ENCODE measurements at places on chromosomes 7 and 10. TPM values are rescaled to one million over a fixed set of nuclear protein-coding genes. Genes with fewer than 3 reads are reported as not detected.
A peak's percentile ranks its signal among the peaks of the same experiment; 100 is the strongest.

Gene PNLIPRP2
- not detected for total RNA-seq

Gene LHFPL3
- not detected for total RNA-seq

DNA sequence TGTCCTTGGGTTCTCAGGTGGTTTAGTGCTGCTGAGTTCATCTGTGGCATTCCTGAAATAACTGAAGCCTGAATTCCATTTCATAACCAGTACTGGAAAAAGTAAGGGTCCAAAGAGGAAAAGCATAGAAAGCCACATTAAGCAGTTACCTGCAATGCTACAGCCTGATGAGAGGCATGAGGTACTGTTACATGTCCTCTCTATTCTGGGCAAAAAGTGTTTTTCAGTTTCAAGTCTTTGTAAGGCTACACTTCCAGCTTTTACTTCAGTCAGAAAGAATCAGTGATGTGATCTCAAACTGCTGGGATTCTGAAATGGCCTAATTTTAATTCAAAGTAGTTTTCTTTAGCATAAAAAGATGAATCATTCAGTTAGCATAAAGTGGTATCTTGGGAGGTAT lies 369.5 kb downstream of the PHF14 start:
- no peak overlapping the region for H3K27ac ChIP-seq
- DNase-seq, result no peak
- H3K36me3 ChIP-seq, result no peaks in the 10 kb centered on the region
- no peak overlapping the region for H3K4me3 ChIP-seq
- H3K27me3 ChIP-seq, result peaks cover 16% of the 10 kb centered on the region

DNA sequence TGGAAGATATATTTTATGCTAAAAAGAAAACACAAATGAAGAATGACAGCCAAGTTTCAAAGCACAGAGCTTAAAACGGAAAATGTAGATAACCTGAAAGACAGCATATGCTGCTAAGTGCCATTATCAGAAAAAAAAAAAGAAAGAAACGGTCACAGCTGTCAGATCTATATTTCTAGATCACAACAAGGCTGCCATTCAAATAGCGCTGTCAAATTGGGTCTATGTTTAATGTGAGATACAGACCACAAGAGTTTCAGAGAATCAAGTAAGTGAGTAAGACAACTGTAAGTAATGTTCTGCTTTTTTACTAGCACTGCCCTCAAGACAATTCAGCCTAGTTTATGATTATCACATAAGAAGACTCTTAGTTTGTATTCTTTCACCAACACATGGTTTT lies 66.1 kb upstream of the RNF148 start:
- DNase-seq, result no peak
- H3K27ac ChIP-seq, result no peak overlapping the region
- H3K27me3 ChIP-seq, result no peaks in the 10 kb centered on the region
- H3K4me3 ChIP-seq, result no peak overlapping the region

DNA sequence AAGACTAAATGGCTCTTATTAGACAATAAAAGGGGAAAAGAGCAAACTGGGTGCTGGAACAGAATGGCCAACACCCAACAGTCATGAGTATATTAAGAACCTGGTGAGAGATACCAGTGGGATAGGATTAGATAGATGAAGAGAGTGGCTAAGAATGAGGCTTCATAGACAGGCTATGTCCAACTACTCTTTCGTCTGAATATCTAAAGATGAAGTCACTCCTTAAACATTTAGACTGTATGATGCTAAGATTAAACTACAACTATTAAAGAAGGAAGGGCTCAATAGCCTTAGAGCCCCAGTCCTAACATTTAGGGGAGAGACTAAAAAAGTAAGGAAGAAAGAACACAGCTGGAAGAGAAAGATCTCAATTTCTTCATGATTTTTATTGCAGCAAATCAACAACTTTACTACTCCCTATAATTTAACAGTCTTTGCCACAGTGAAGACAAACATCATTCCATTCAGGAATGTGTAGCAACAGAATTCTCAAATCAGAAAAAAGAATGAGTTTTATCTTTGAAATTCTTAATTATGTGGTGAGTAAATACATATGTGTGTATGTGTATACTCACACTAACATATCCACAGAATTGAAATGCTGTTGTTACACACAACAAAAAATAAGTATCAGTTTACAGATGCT lies 45.6 kb downstream of the CACNA2D1 start:
- no peaks in the 10 kb centered on the region for H3K27me3 ChIP-seq
- no peak overlapping the region for H3K4me3 ChIP-seq
- DNase-seq, result no peak
- H3K27ac ChIP-seq, result no peak overlapping the region
- no peaks in the 10 kb centered on the region for H3K4me1 ChIP-seq
- no peaks in the 10 kb centered on the region for H3K36me3 ChIP-seq

- no peak overlapping the region for H3K27ac ChIP-seq
- DNase-seq, result no peak
- H3K4me1 ChIP-seq, result peaks cover 2% of the 10 kb centered on the region
- no peaks in the 10 kb centered on the region for H3K36me3 ChIP-seq
- H3K27me3 ChIP-seq, result peaks cover 76% of the 10 kb centered on the region
Measured at GRCh38 chr7:35261476-35262285, 7.8 kb upstream of the TBX20 start.

DNA sequence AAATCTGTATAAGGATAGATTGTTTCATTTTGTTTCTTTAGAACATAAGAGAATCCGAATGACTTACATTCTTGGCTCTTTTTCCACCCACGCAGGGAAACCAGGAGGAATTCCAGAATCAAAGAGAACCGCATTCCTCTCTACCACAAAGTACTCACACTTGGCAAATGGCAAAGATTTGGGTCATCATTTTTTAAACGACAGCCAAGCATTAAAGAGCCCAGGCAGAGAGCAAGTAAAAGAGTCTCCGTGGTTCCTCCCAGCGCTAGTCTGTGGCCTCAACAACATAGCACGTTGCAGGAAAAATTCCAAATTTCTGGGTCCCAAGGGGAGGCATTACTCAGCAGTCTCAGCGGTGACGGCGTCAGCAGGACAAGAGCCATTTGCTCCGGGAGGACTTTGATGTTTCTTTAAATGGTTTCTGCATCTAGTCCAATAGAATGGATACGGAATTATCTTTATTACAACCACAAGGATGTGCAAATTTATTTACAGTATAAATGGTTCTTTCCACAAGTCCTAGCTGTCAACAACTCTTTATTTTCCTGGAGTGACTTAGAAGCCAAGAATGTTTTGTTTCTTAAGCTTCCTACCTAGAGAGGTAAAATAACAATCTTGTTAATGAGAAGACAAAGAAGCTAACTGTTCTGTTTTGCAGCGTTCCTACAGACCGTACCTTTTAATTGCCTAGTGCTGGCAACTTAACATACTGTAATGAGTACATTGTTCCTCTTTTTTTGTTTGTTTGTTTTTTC lies 232.5 kb downstream of the SKIDA1 start:
- no peak overlapping the region for H3K27ac ChIP-seq
- no peaks in the 10 kb centered on the region for H3K36me3 ChIP-seq
- DNase-seq, result no peak

GRCh38 chr10:79361726-79362397 lies 14.6 kb downstream of the PPIF start:
- DNase-seq, result no peak
- H3K36me3 ChIP-seq, result peaks cover 12% of the 10 kb centered on the region
- peaks cover 21% of the 10 kb centered on the region for H3K4me1 ChIP-seq
- no peak overlapping the region for H3K4me3 ChIP-seq
- peak overlapping the region; percentile 13 for H3K27ac ChIP-seq

GRCh38 chr10:84367256-84367655 lies 38.9 kb downstream of the CCSER2 start:
- H3K36me3 ChIP-seq, result peaks cover 20% of the 10 kb centered on the region
- no peak for DNase-seq
- H3K27me3 ChIP-seq, result no peaks in the 10 kb centered on the region
- H3K27ac ChIP-seq, result no peak overlapping the region
- peaks cover 22% of the 10 kb centered on the region for H3K4me1 ChIP-seq
- no peak overlapping the region for H3K4me3 ChIP-seq

- H3K27ac ChIP-seq, result peak overlapping the region; percentile 19
- peaks cover 9% of the 10 kb centered on the region for H3K36me3 ChIP-seq
- no peak for DNase-seq
Measured at GRCh38 chr10:95741807-95742467, 14.0 kb upstream of the ENTPD1 start.

Gene PLEKHS1
- not detected for total RNA-seq

Gene GDF10
- 0.11 TPM for total RNA-seq

Gene TMEM196
- not detected for total RNA-seq

Gene PRXL2A
- total RNA-seq, result 19.6 TPM

- DNase-seq, result no peak
- peaks cover 10% of the 10 kb centered on the region for H3K27me3 ChIP-seq
- H3K4me1 ChIP-seq, result peaks cover 4% of the 10 kb centered on the region
- H3K27ac ChIP-seq, result no peak overlapping the region
- no peak overlapping the region for H3K4me3 ChIP-seq
- H3K36me3 ChIP-seq, result no peaks in the 10 kb centered on the region
Measured at GRCh38 chr7:102913826-102914225, 1.0 kb downstream of the LRRC17 start.

DNA sequence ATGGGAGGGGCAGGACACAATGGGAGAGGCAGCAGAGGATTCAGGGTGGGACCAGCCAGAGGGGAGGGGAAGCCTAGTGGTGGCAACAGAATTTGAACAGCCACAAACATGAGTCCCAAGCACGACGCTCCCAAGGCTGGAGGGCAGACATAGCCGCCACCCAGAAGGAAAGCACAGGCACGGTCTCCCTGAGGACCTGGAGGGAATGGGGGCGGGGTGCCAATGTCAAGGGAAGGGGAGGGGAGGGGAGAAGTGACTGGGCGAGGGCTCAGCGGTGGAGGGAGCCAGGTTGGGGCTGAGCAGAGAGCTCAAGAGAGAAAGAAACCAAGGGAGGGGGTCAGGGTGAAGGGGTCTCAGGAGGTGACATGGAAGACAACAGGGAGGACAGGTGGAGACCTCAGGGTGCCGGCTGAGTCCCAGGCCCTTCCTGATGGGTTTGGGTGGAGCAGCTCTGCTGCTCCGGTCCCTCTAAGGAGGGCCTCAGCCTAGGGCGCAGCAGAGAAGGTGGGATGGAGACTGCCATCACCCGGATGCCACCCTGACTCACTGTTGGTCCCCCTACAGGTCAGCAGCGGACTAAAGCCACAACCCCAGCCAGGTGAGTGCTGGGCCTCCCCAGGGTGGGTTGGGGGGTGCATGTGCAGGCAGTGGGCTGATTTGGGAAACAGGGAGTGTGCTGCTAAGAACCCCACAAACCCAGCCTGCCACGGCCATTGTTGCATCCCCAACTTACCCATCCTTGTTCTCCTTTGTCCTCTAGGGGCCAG lies 24.2 kb downstream of the PILRA start:
- H3K4me1 ChIP-seq, result peaks cover 20% of the 10 kb centered on the region
- no peaks in the 10 kb centered on the region for H3K36me3 ChIP-seq
- no peak for DNase-seq
- H3K27ac ChIP-seq, result peak overlapping the region; percentile 23
- peaks cover 36% of the 10 kb centered on the region for H3K27me3 ChIP-seq

- no peak for DNase-seq
- no peak overlapping the region for H3K4me3 ChIP-seq
- no peak overlapping the region for H3K27ac ChIP-seq
- H3K27me3 ChIP-seq, result no peaks in the 10 kb centered on the region
- no peaks in the 10 kb centered on the region for H3K36me3 ChIP-seq
Measured at GRCh38 chr7:47413526-47414341, 168.2 kb downstream of the TNS3 start.

Gene PRF1
- 67.7 TPM for total RNA-seq

Gene C10orf62
- total RNA-seq, result not detected

Gene CDCA7L
- 81.5 TPM for total RNA-seq

DNA sequence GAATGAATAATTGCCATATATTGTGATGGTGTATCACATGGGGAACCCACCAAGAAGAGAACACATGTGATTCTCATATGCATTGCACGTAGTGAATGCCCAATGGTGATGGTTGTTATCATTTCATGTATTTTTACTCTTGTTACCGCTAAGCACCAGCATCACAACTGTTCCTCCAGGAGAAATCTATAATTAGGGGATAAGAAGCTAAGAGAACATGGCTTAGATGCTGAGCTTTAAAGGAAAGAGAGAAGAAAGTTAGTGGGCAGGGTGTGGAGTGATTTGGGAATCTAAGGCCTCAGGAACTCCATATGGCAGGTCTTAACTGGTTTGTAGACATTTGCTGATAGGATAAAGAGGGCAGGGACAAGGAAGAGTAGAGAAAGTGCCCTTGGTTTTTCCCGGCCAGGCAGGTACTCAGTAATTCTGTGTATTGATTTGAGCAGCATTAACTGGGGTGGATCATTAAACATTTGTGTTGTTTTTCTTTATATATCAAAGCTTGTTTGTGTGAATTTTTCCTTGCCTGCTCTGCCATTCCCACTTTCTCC lies 145.9 kb downstream of the LRRC4 start:
- H3K4me1 ChIP-seq, result peaks cover 24% of the 10 kb centered on the region
- H3K27me3 ChIP-seq, result no peaks in the 10 kb centered on the region
- H3K27ac ChIP-seq, result no peak overlapping the region
- DNase-seq, result no peak

DNA sequence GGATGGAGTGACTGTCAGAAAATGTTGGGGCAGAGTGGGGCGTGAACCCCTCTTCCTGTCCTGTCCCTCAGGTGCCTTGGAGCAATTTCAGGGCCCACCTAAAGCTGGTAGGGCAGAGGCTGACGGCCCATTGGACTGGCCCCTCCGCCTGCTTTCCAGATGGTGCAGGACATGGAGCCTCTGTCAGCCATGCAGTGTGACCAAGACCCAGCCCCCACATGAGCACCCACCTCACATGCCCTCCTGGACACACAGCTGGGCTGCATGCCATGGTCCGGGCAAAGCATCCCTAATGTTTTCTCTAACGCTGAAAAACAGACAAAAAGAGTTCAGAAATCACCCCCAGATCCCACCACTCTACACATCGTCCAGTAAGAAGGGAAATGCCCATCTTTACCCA lies 51.3 kb upstream of the PSAP start:
- no peaks in the 10 kb centered on the region for H3K36me3 ChIP-seq
- H3K4me3 ChIP-seq, result no peak overlapping the region
- H3K4me1 ChIP-seq, result no peaks in the 10 kb centered on the region
- no peak overlapping the region for H3K27ac ChIP-seq

DNA sequence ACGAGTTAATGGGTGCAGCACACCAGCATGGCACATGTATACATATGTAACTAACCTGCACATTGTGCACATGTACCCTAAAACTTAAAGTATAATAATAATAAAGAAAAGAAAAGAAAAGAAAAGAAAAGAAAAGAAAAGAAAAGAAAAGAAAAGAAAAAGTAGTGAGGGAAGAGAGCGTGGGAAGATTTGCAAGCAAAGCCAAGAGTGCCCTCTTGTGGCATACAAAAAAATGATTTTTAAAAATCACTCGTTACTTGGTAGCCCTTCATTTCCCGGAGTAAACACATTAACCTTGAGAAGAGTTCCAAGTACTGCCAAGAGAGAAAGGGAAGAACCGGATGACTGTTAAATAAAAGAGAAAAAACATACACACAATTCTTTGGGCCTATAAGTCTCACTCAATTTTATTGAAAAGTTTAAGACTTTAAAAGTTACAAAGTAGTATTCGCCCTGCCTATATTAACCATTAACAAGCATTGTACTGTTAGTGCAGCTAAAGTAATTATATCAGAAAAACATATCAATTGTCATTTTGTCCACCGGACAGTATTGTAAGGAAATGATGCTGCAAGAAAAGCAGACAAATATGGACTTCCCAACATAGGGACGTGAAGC lies 6.2 kb upstream of the CH25H start:
- DNase-seq, result no peak
- H3K27ac ChIP-seq, result no peak overlapping the region
- no peaks in the 10 kb centered on the region for H3K36me3 ChIP-seq
- peaks cover 9% of the 10 kb centered on the region for H3K4me1 ChIP-seq
- H3K4me3 ChIP-seq, result no peak overlapping the region
- peaks cover 27% of the 10 kb centered on the region for H3K27me3 ChIP-seq

Measured in activated T-helper 2 cell treated with anti-CD3 and anti-CD28 coated beads, Interferon-gamma antibody, Interleukin-2, Interleukin-4, amounts not matched to agents 10 μg/mL and 5 μg/mL and 100 μg/mL, durations not matched to agents 14 hours and 24 hours and 36 hours (primary cell).